ENCODE measurements at places on chromosomes 5 and 9.

DNA sequence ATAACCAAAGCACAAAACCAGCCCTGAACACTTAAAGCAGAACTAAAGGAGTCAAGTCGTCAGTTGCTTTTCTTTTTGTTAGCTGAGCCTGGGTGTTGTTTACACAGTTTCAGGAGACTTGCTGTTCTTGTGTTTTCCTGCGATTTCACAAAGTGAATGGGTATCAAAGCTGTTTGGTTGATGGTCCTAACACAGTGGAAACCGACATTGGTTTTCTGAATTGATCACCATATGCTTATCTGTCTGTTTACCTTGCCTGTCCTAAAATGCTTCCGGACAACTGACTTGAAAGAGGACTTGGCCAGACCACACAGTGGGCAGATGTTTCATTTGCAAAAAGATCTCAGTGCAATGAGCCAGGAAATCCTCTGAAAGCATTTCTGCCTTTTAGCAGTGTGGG lies 676.4 kb downstream of the PRELID2 start:
- DNase-seq: no peak

GRCh38 chr9:98314381-98315066 lies 59.1 kb upstream of the TBC1D2 start:
- DNase-seq: no peak

GRCh38 chr9:112433499-112434392 lies 52.9 kb upstream of the KIAA1958 start:
- no peak for DNase-seq

DNA sequence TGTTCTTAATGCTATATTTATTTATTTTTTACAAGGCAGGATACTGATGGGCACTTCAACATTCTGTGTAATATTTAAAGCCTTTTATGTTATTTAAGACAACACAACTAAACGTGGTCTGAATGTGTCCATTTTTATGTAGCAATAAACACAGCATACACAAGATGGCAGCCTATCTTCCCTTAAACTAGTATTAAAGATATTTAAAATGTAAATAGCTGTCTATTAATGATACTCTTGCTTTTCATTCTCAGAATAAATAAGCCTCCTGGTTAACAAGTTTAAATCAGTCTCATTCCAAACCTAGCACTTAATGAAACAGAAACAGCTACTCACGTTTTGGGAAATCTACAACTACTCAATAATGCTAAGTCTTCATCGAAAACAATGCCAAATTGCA lies 315.7 kb downstream of the MCTP1 start:
- DNase-seq: no peak

- no peak for DNase-seq
Observed at GRCh38 chr9:90069085-90069484, 464.3 kb downstream of the GADD45G start.

GRCh38 chr9:13569602-13570067 lies 290.1 kb upstream of the MPDZ start:
- no peak for DNase-seq

- DNase-seq: no peak
Observed at GRCh38 chr9:113963696-113964494, 87.8 kb downstream of the ZNF618 start.
